SK-N-MC (cell line): ENCODE measurements at places on chromosomes 11 and 22.

- DNase-seq: peak; percentile 10
Measured at GRCh38 chr11:127627629-127628457, 627.3 kb upstream of the KIRREL3 start.

DNA sequence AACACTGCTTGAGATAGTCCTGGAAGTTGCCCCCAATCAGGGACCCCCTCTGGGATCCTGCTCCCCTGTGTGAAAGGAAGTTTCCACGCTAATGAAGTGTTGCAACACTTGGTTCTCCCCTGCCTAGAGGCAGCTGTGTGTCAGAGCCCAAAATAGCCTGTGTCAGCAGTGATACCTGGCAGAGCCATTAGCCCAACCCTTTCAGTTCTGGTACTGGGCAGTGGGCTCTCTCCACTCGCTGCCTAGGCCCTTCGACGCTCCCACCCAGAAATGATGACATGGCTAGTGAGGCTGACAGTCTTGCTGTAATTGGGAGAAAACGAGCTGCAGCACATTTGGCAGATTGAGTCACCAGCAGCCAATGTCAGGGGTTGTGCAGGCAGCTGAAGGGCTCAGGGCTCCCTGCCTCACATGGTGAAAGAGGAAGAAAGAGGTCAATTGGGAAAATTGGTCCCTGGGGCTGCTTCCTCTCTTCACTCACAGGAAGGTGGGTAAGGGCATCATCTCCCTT is 1.4 kb upstream of the NXF1 start:
- DNase-seq: no peak

DNA sequence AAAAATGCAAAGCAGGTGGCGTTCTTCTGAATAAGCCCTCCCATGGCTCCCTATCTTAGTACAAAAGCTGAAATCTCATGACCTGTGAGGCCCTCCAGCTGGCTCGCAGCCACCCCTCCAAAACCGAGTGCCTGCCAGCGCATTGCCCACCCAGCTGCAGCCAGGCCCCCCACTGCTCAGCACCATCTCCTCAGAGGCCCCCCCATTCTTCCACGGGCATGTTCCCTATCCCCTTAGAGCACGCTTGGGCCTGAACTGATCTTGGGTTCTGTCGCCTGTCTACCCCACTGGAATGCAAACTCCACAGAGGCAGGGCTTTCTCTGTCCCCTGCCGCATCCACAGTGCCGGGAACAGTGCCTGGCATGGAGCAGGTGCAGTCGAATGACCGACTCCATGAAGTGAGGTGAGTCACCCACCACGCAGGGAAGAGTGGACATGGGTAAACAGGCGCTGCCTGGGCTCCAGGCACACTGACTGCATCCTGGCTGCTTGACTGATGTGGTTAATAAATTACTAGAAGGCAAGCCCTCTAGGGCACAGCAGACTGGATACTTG is 11.3 kb upstream of the EFCAB6 start:
- DNase-seq: no peak

GRCh38 chr22:44277386-44278135 is 35.2 kb downstream of the SHISAL1 start:
- no peak for DNase-seq

DNA sequence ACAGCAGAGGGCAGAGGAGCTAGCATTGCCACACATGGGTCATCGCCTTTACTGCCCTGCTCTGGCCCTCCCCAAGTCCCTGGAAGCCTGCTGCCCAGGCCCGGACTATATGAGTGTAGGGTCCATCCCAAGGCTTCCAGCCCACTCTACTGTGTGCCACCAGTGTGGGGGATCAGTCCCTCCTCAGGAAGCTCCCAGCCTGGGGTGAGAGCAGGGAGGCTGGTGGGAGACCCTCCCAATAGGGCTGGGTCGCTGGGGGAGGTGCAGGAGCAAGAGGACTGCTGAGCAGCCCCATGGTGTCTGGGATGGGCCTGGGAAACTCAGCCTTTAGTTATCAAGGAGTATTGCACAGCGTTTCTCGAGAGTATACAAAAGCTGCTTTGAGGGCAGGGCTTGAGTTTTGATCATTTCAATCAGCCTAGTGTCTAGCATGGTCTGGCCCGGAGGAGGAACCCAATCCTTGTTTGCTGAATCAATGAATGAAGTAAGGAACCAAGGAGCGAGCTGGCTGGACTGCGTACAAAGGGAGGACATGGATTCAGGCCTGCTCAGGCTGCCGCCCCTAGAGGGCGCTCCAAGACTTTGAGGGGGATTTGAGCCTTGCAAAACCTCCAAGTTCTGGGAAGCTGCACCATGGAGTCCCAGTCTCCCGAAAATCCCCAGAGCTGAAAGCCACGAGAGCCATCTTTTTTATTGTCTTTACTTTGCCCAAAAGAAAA is 89.0 kb upstream of the PARVA start:
- DNase-seq: peak; percentile 56

- no peak for DNase-seq
Measured at GRCh38 chr22:24983151-24983550, 30.6 kb downstream of the KIAA1671 start.

DNA sequence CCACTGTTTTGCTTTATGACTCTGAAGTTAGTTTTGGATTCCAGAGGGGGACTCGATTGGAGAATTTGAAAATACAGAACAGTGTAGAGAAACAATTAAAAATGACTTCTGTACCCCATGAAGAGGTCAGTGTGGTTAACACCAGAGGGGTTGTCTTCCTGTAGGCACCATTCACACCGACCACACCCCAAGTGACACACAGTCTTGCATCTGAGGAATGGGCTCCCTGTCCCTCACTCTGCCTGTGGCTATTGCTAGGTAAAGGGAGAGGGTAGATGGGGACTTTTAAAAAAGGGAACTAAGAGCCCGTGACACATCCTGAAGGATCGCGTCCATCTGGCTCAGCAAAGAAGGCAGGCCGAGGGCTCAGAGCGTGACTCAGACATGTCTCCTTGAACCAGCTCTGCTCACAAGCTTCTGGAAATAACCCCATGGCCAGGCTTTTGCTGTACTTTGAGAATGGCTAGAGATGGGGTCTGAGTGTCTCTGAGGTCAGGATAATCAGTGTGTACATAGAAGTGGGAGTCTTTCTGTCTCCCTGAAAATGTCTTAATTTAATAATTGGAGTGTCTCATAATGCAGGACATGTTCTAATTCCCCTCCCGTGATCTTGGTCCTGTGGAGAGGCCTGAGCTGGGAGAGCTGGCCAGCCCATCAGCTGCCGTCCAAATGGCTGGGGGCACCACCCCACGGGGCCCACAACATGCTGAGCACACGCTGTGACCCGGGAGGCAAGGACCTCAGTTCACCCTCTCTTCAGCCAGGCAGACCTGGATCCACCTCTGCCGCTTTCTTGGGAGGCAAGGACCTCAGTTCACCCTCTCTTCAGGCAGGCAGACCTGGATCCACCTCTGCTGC is 39.3 kb downstream of the SGSM1 start:
- DNase-seq: no peak

DNA sequence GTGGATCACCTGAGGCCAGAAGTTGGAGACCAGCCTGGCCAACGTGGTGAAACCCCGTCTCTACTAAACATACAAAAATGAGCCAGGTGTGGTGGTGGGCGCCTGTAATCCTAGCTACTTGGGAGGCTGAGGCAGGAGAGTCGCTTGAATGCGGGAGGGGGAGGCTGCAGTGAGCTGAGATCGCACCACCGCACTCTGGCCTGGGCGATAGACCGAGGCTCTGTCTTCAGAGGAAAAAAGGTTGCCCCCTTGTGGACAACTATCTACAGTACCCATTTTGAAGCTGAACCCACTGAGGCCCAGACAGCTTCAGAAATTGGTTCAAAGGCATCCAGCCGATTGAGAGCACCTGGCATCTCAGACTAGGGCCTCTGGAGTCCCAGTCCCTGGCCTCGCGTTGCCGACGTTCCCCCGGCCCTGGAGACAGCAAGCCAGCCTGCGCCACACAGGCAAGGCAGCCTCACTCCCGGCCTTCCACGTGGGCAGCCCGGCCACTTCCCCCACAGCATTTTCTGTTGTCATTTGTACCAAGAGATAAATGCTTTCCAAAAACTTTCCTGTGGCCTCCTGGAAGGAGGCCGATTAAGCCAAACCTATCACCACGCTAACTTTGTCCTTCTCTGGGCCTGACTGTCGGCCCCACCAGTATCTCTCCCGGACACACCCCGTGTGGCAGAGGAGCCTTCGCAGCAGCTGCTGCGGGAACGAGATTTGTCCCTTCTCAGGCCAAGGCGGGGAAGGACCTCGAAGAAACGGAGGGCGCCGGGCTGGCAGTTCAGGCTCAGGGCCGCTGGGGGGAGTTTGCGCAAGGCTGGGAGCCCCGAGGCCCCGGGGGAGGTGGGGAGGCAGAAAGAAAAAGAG is 82.8 kb downstream of the FLI1 start:
- DNase-seq: no peak

GRCh38 chr11:4050138-4050537 is 44.5 kb upstream of the RRM1 start:
- DNase-seq: no peak

- peak; percentile 26 for DNase-seq
Measured at GRCh38 chr11:82229341-82229740, 504.3 kb downstream of the FAM181B start.
